Head of caudate nucleus (tissue), 42 donors: ENCODE measurements at places on chromosomes 11 and 22.

DNA sequence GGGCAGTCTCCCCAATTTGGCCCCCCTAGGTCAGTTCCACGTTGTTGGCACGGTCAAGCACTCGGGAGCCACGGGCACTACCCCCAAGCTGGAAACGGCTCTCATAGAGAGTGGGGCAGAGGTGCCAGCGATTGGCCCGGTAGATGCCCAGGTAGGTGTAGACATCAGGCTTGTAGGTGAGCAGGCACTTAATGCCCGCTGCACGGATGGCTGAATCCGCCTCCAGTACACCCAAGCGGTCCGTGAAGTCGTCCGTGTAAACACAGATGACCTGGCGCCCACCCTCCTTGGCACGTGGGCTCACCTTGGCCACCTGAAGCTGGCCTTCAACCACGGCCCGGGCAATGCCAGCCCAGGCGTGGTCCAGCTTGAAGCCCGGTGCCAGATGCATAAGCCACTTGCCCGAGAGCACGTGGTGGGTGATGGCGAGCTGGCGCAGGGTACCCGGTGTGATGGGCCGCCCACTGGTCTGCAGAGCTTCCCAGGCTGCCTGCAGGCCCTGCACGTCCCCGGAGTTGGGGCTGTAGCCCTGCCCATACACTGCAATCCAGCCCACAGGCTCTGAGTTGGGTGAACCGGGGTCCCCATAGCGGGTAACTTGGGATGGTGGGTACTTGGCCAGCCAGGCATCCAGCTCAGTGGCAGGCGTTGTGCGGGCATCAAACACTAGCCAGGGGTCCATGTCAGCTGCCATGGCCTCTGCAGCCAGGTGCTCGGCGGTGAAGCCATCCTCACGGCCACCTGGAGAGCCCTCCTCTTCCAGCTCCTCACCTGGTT, 1.2 kb downstream of the C11orf68 start:
- no peak for DNase-seq

GRCh38 chr22:41781507-41781906, 19.0 kb upstream of the CCDC134 start:
- no peak for DNase-seq

GRCh38 chr11:129418039-129418438, 42.4 kb downstream of the BARX2 start:
- no peak for DNase-seq

- DNase-seq = no peak
Measured at GRCh38 chr11:102446606-102447005, 6.0 kb downstream of the TMEM123 start.

GRCh38 chr22:29596408-29596807, 7.0 kb upstream of the NF2 start:
- no peak for DNase-seq

- DNase-seq = peak; percentile 43
Measured at GRCh38 chr11:111635706-111636045, 33.4 kb downstream of the SIK2 start.

GRCh38 chr11:62556875-62557631, 10.4 kb upstream of the AHNAK start:
- DNase-seq = no peak

GRCh38 chr22:20238536-20238900, 29.6 kb downstream of the RTN4R start:
- no peak for DNase-seq

DNA sequence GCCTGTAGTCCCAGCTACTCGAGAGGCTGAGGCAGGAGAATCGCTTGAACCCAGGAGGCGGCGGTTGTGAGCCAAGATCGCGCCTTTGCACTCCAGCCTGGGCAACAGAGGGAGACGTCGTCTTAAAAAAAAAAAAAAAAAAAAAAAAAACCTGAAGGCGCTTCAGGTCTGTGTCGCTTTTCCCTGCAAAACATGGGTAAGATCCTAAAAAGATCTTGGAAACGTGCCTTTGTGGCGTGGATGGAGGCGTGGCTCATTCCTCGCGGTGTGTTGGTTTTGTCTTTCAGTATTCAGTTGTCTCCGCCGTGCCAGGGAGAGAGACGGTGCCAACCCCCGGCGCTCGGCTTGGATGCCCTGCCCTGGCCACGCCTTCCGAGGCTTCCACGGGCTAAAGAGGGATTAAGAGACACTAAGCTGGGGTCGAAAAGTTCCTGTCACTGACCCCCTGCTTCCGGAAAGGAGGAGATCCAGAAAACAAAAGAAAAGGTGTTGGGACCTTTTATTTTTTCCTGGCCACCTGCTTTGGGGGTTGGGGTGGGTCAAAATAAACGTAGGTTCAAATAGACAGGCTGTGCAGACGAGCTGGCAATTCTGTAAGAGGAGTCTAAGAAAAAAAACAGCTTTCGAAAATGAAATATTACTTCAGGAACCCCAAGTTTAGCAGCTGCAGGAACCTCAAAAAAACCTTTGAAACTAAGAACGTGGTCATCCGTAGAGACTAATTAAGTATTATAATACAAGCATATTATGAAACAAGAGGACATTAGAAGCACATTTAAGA, 1.1 kb upstream of the SLC35F2 start:
- DNase-seq = peak; percentile 19

- peak; percentile 62 for DNase-seq
Measured at GRCh38 chr11:72069787-72070251, 10.5 kb downstream of the NUMA1 start.

GRCh38 chr11:62575156-62575555, 1.5 kb upstream of the EEF1G start:
- no peak for DNase-seq

DNA sequence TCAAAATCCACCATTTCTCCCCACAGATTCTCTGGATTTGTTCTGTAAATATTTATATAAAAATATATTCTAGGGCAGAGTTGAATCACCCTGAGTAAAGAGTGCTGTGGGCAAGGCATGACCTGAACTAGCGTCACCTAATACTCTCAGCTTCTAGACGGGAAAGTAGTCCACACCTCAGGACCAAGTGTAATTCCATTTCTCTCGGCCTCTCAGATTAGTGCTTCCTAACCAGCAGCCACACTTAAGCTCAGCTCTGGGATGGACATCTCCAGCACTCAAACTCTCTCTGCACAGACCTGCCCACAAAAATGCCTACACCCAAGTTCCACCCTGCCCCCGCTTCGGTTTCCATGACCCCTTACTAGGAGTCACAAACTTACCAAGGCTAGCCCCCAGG, 5.3 kb downstream of the SPTBN2 start:
- no peak for DNase-seq

DNA sequence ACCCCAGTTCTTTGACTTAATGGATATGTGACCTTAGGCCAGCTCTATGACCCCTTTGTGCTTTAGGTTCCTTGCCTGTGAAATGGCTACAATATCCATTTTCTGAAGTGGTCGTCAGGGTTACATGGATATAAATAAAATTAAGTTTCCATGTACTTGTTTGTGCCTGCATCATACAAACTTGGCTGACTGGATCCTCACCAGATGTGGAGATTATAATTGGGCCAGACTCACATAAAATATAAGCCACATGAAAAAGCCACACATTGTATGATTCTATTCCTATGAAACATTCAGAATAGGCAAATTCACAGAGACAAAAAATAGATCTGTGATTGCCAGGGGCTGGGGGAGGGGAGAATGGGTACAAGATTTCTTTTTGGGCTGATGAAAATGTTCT, 100.9 kb upstream of the USP47 start:
- no peak for DNase-seq

- DNase-seq = no peak
Measured at GRCh38 chr11:92766698-92767097, 202.8 kb upstream of the MTNR1B start.

DNA sequence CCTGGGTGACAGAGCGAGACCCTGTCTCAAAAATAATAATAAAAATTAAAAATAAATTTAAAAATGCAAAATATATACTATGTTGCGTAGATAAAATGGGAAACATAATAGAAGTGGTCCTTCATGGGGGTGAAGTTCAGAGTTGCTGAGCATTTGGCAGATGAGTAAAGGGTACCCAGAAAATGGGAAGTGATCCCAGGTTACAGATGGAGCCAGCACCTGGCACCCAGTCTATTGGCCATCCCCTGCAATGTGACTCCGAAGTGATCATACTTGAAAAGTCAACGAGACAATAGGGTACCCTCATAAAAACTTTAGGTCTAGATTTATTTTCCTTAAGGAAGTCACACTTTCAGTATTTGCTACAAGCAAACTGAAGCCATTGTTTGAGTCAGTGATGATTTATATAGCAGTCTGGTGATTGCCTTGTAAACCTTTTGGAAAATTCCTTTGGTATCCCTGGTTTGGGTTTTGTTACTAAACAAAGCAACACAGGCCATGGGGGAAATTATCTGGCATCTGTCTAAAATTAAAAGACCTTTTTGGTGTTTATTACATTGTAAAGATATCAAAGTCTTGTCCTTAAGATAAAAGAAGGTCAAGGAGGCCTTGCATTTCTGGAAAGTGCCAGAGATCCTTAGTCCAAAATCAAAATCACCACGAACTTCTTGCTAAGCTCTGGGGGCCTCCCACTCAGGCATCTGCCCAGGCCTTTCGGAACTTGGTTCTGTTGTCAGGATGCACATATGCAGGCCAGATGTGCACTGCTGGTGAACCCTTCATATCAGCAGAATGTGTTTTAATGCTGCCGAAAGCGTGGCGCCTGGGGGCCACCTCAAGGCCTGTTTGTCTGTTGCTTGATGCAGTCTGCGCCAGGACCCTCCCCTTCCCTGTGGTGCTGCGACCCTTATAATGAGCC, 4.3 kb downstream of the SMARCB1 start:
- no peak for DNase-seq

DNA sequence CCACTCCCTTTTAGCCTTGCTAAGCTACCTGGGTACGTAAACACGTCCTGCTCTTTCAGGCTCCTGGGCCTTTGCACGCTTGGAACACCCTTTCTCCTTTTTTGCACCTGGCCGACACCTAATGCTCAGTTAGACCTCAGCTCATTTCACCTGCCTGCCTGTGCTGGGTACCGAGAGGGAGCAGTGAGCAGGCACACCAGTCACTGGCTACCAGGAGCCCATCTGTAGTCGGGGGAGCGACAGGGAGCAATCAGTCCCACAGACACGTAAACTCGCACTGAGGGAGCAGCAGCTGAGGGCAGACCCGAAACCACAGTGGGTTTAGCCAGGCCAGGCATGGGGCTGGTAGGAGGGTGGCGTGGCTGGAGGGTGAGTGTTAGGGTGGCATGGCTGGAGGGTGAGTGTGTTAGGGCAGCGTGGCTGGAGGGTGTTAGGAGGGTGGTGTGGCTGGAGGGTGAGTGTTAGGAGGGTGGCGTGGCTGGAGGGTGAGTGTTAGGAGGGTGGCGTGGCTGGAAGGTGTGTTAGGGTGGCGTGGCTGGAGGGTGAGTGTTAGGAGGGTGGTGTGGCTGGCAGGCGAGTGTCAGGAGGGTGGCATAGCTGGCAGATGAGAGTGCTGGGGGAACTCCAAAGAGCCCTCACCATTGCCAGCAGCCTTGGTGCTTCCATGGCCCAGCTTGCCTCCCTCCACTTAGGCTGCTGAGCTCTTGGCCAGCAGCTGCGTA, 6.4 kb upstream of the GTSE1 start:
- DNase-seq = no peak

GRCh38 chr11:117857734-117858414, 18.6 kb downstream of the FXYD6 start:
- DNase-seq = peak; percentile 7

- DNase-seq = no peak
Measured at GRCh38 chr22:34102633-34103032, 182.4 kb upstream of the LARGE1 start.

DNA sequence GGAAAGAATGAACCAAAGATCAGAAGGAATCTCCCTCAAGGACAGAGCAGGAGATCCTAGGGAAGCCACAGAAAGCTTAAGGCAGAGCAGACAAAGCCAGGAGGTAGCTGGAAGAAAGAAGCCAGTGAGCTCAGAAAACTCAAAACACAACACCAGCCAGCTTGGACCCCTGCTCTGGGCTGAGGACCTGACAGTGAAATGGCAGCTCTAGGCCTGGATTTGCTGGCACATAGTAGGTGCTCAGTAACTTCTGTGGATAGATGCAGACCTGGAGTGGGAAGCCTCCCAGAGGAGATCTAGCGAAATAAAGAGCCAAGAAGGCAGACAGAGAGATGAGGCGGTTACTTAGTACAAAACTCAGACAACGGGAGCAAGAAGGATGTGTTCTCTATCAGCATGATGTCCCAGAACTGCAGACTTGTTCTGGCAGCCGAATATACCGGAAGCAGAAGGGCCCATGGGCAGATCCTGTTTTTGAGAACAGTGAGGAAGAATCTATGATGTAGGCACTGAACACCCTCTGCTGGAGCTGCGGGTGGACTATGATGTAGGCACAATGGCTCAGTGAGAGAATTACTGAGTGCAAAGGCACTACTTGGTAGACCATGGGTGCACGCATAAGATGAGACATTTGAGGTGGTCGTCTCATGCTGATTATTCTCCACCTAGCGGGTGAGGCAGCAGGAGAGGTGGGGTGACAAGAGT, 4.8 kb downstream of the ROBO4 start:
- DNase-seq = no peak

DNA sequence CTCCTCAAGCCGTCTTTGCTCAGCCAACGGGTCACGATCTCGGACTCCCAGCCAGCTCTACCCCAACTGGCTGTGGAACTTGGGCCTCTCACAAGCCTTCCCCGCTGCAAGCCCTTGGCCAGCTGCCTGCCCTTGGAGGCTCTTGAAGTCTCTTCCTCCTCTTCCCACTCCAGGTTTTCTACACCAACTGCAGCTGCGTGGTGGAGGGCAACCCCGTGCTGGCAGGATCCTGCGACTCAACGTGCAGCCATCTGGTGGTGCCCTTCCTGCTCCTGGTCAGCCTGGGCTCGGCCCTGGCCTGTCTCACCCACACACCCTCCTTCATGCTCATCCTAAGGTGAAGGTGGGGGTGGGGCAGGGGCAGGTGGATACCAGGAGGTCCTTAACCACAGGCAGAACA, 40.5 kb upstream of the TPBGL start:
- no peak for DNase-seq

GRCh38 chr11:41803895-41804294, 344.4 kb upstream of the LRRC4C start:
- no peak for DNase-seq

DNA sequence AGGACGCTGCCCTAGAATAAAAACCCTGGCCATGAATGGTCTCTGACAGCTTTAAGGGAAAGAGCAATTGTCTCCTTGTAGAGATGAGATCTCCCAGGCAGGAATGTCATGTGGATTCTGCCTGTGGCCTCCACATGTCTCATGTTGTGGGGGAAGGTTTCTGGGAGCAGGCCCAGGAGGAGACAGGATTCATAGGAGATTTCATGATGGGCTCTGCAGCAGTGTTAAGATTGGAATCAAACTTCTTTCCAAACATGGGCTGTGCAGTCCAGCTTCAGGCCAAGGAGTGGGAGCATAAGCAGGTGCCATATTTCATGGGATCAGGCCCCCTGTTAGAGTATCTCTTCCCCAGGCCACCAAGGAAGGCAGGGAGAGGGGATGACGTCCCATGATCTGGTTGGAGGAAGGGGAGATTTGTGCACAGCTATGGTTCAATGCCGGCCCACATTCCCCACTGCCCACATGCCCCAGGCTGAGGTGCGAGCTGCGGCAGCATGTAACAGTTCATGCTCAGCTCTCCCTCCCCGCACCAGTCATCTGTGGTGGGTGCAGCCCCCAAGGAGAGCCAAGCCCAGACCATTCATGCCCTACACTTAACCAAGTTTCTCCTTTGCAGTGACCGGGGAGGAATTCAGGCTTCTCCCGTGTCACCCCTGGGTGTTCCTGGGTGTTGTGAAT, 42.5 kb downstream of the LMO1 start:
- no peak for DNase-seq

- no peak for DNase-seq
Measured at GRCh38 chr22:39501644-39502108, 414 bp upstream of the MIEF1 start.

- DNase-seq = no peak
Measured at GRCh38 chr22:27416511-27417420, 384.8 kb downstream of the MN1 start.

- DNase-seq = no peak
Measured at GRCh38 chr22:50670513-50670912, 2.1 kb upstream of the SHANK3 start.
